ENCODE measurements at places on chromosomes 1 and 21.
A peak's percentile ranks its signal among the peaks of the same experiment; 100 is the strongest.

DNA sequence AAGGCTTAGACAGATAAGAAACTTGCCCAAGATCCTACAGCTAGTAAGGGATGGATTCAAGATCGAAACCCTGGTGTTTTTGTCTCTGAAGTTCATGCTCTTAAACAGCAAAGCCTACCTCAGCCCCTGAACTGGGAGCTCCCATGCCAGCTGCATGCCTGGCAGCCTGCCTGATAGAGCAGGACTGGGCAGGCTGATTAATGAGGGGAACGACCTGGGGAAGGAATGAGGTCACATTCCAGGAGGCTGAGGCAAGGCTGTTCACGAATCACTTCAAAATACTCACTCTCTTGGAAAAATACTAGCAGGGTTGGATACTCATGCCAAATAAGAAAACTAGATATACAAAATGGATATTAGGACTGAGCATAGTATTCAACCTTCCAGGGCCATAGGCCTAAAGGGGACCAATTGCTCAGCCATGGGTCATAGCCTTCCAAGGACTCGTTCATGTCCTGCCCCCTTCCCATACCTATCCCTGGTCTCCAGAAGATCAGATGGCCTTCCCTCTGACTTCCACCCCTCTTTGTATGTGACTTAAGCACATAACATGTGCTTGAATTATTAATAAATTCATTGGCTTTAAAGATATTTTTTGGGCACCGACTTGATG lies 15.6 kb upstream of the TACSTD2 start:
- DNase-seq, result no peak

DNA sequence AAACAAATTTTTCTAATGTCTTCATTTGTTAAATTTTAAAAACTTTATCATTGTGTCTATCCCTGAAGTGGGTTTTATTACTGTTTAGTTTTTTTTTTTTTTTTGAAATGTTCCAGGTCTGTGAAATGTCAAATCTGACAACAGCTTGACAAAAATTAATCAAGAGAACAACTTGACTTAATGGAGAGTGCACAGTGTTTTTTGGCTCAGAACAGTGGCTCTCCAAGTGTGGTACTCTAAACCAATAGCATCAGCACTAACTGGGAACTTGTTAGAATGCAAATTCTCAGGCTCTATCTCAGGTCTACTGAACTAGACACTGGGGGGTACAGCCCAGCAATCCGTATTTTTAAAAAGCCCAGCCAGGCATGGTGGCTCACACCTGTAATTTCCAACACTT lies 49.2 kb downstream of the ATP1B1 start:
- DNase-seq, result no peak

- no peak for DNase-seq
Measured at GRCh38 chr21:43188592-43189210, 19.9 kb downstream of the CRYAA start.

- DNase-seq, result no peak
Measured at GRCh38 chr1:8259498-8260290, 58.2 kb upstream of the SLC45A1 start.

- no peak for DNase-seq
Measured at GRCh38 chr1:51097171-51097570, 4.9 kb upstream of the C1orf185 start.

- DNase-seq, result no peak
Measured at GRCh38 chr1:24117132-24117531, 5.2 kb upstream of the MYOM3 start.

- DNase-seq, result no peak
Measured at GRCh38 chr21:38208118-38208517, 48.7 kb upstream of the KCNJ15 start.

- DNase-seq, result no peak
Measured at GRCh38 chr1:203706444-203706843, 58.5 kb upstream of the LAX1 start.

DNA sequence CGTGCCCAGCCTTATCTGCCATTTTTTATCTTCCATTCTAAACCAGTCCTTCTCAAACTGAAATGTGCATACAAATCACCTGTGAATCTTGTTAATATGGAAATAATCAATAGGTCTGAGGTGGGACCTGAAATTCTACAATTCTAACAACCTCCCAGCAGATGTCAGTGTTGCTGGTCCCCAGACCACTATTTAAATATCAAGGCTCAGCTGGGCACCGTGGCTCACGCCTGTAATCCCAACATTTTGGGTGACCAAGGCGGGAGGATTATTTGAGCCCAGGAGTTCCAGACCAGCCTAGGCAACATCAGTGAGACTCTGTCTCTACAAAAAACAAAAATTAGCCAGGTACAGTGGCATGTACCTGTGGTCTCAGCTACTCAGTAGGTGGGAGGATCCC lies 4.1 kb downstream of the UQCRHL start:
- no peak for DNase-seq

DNA sequence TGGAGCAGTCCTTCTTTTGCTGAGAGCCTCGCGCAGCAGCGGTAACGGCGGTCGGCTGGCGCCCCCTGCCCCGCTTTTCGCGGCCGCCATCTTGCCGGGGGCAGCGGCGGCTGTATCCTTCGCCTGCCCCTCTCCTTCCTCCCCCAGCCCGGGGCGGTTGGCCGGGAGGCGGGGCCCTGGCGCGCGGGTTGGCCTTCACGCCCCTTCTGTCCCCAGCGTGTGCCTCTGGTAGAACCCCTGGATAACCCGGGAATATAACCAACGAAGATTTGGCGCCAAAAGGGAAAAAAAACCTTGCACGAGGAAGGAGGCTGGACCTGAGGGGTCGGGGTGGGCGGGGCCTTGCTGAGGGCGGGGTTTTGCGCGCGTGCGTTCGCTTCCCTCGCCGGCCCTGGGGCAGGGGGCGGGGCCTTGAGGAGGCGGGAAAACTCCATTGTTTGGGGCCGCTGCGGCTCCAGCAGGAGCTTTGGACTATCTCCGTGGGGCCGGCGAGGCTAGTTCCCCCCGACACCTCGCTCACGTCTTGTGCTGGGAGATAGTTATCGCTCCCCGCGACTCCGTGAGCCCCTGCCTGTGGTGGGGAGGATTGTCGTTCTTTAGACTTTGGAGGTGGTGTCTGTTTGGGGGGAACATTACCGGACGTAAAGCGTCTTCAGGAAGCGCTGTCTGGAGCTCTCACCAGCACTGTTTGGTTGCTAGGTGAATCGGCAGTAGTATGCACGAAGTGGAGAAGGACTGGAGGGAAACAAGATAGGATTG lies 689 bp downstream of the NASP start:
- DNase-seq, result peak; percentile 80

DNA sequence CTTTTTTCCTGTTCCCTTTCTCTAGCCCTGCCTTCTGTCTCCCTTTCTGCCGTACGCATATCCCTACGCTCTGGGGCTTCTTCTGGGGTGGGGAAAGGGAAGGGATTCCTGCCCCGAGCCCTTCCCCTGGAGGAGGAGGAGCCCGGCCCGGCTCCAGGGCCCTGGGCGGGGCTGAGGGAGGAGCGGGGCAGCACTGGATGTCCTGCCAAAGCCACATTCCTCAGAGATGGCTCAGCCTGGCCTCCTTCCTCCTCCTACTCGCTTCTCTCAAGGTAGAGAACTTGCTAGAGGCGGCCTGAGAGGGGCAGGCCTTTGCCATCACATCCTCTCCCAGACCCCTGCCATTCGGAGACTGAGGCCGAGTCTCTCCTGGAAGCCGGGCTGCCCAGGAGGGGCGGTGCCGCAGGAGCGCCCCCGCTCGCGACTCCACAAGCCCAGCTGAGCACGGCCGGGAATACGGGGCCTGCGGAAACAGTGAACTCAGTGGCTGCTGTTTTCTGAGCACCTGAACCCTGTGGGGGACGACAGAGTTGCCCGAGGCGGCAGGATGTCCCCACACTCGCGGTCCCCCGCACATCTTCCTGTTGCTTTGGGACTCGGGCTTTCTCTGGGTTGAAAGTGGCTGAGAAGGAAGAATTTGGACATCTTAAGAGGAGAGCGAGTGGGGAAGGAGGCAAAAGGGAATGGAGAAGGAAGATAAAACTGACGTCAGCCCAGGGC lies 12.2 kb downstream of the ADAMTSL4 start:
- no peak for DNase-seq

DNA sequence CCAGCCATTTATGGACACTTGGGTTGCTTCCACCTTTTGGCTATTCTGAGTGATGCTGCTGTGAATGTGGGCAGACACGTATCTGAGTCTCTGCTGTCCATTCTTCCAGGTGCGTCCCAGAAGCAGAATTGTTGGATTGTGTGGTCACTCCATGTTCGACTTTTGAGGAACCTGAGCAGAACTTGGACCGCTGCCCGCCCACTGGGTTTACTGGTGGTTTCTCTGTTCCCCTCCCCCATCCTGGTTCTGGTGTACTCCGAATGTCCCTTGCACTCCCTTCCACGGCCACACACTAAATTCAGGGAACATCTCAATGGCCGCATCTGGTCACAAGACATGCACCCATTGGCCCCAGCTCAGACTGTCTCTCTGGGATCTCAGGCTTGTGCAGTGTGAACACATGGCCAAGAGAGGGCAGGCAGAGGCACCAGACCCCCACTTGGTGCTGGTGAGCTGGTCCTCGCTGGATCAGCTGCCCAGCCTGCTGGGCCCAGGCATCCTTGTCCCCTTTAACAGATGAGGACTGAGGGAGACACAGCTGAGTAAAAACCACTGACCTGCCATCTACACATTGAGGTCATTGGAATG lies 565.1 kb downstream of the NPHP4 start:
- no peak for DNase-seq

GRCh38 chr1:223109581-223110026 lies 33.4 kb downstream of the TLR5 start:
- DNase-seq, result no peak
